ENCODE measurements at places on chromosomes 7 and 10.
A peak's percentile ranks its signal among the peaks of the same experiment; 100 is the strongest.

GRCh38 chr7:155316427-155317113 is 18.9 kb downstream of the INSIG1 start:
- no peak overlapping the region for H3K4me3 ChIP-seq
- H3K27me3 ChIP-seq = no peaks in the 10 kb centered on the region
- H3K4me1 ChIP-seq = no peaks in the 10 kb centered on the region
- no peak overlapping the region for H3K27ac ChIP-seq
- peak; percentile 45 for DNase-seq

DNA sequence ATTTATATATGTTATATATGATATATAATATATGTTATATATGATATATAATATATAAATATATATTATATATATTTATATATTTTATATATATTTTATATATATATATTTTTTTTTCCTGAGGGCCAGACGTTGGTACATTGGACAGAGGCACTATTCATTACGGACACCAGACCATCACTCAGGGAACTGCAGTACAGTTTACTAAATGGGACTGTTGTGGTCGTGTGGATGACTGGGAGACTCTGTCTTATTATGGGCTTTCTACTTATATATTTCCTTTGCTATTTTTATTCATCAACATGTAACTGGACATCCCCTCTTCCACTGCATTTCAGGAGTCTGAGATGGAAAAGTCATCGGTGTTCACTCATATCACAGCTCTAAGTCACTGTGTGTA is 87.1 kb upstream of the PRKCQ start:
- no peak overlapping the region for H3K27ac ChIP-seq
- no peaks in the 10 kb centered on the region for H3K36me3 ChIP-seq
- H3K27me3 ChIP-seq = peaks cover 5% of the 10 kb centered on the region
- DNase-seq = no peak
- H3K4me3 ChIP-seq = no peak overlapping the region

- H3K4me3 ChIP-seq = no peak overlapping the region
- peak overlapping the region; percentile 33 for H3K27ac ChIP-seq
- peaks cover 27% of the 10 kb centered on the region for H3K4me1 ChIP-seq
- no peak for DNase-seq
- H3K27me3 ChIP-seq = no peaks in the 10 kb centered on the region
Measured at GRCh38 chr10:70836319-70836718, 20.6 kb downstream of the SGPL1 start.

DNA sequence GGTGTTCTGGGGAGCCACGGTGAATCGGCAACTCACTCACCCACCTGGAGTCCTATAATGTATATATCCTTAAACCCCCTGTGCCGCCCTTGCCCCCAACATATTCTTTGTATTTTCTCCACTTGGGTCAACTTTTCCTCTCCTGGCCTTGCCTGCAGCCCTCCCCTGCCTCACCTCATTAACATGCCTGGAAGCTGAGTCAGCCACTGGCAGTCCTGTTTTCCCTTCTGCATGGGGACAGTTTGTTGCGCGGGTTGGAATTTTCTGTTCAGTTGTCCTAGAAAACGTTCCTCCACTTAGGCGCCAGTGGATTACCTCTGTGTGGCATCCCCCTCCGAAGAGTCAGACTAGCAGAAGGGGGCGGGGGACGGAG is 97.4 kb downstream of the C10orf105 start:
- DNase-seq = peak; percentile 73
- H3K27ac ChIP-seq = peak overlapping the region; percentile 70
- no peaks in the 10 kb centered on the region for H3K36me3 ChIP-seq
- peaks cover 32% of the 10 kb centered on the region for H3K4me1 ChIP-seq

DNA sequence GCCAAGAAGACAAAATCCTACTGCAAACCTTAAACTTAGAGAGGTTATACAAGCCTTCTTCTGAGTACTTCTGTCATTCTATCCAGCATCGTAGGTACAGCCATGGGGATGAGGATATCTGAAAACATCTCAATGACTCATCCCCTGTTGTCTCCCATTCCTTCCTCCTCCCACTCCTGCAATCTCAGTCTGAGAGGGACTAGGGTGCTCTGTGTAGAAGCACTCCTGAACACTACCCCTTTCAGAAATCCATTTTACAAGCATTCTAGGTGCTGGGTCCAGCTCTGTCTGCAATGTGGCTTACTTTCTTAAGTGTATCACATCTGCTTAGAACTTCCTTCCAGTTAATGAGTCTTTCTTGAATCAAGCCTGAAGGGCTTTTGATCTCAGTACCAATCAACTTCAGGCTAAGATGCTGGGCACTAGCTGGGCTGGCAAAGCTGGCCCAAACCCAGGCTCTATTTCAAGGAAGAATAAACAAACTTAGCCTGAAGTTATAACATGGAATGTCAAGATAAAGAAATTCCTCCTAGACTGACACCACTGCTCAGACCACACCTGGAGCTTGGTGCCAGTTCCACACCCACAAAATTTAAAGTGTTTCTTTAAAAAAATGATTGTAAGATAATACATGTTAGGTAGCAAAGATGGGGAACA is 270.3 kb upstream of the AOAH start:
- no peaks in the 10 kb centered on the region for H3K36me3 ChIP-seq
- no peaks in the 10 kb centered on the region for H3K4me1 ChIP-seq
- no peaks in the 10 kb centered on the region for H3K27me3 ChIP-seq

DNA sequence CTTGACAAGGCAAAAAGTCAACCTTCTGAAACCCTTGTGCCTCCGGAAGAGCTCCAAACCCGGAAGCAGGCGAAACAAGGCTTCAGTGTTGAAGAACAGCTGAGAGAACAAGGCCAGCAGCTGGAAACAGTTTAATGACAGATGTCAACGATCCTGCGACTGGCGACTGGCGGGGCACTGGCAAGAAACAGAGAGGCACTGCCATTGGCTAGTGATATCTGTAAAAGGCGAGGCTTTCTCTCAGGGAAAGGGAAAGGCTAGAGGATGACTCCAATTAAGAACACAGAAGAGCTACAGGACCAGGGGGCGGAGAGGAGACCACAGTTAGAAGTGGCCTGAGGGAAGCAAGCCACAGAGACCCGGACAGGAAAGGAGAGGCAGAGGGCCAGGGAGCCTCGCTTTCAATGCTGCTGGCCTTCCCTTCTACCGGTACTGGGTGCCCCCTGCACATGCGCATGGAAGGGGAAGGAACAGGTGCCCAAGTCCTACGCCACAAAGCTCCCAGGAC is 19.4 kb downstream of the ITGB1 start:
- peak; percentile 51 for DNase-seq
- no peak overlapping the region for H3K4me3 ChIP-seq
- H3K4me1 ChIP-seq = peaks cover 16% of the 10 kb centered on the region
- peak overlapping the region; percentile 77 for H3K27ac ChIP-seq
- H3K27me3 ChIP-seq = no peaks in the 10 kb centered on the region

GRCh38 chr7:70446448-70447143 is 685.3 kb upstream of the GALNT17 start:
- H3K4me1 ChIP-seq = no peaks in the 10 kb centered on the region
- no peaks in the 10 kb centered on the region for H3K27me3 ChIP-seq
- H3K36me3 ChIP-seq = no peaks in the 10 kb centered on the region
- H3K27ac ChIP-seq = no peak overlapping the region

DNA sequence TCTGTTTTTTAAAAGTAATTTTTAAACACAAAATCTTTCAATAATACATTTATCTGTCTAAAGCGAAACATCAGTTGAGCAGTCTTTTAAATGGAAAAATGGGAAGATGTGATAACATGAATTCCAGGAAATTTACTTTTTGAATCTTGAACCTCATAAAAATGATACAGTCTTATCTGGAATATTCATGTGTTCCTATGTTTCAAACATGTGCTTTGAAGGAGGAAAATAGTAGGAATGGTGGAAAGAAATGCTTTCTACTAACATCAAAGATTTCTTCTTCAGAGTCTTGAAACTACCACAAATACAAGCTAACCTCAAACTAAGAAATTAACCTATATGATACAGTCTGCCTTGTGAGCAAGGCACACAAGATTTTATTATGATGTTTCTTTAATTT is 317.5 kb upstream of the SEMA3A start:
- no peaks in the 10 kb centered on the region for H3K27me3 ChIP-seq
- no peaks in the 10 kb centered on the region for H3K4me1 ChIP-seq
- no peak for DNase-seq
- no peak overlapping the region for H3K4me3 ChIP-seq

- H3K36me3 ChIP-seq = no peaks in the 10 kb centered on the region
- no peaks in the 10 kb centered on the region for H3K4me1 ChIP-seq
- H3K4me3 ChIP-seq = no peak overlapping the region
- no peak for DNase-seq
- no peaks in the 10 kb centered on the region for H3K27me3 ChIP-seq
Measured at GRCh38 chr7:110800984-110801383, 289.9 kb upstream of the LRRN3 start.

DNA sequence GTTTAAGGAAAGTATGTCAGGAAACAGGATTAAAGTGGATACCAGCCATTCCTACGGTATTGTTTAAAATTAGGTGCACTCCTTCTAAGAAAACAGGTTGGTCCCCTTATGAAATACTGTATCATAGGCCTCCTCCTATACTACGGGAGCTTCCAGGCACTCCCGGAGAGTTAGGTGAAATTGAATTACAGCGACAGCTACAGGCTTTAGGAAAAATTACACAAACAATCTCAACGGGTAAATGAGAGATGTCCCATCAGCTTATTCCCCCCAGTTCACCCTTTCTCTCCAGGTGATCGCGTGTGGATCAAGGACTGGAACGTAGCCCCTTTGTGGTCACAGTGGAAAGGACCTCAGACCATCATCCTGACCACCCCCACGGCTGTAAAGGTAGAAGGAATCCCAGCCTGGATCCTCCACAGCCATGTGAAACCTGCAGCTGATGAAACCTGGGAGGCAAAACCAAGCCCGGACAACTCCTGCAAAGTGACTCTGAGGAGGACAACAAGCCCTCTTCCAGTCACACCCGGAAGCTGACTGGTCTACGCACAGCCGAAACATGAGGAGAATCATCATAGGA is 25.1 kb upstream of the GHITM start:
- H3K27me3 ChIP-seq = no peaks in the 10 kb centered on the region
- no peak overlapping the region for H3K4me3 ChIP-seq
- no peak overlapping the region for H3K27ac ChIP-seq
- no peaks in the 10 kb centered on the region for H3K36me3 ChIP-seq
- peaks cover 3% of the 10 kb centered on the region for H3K4me1 ChIP-seq

DNA sequence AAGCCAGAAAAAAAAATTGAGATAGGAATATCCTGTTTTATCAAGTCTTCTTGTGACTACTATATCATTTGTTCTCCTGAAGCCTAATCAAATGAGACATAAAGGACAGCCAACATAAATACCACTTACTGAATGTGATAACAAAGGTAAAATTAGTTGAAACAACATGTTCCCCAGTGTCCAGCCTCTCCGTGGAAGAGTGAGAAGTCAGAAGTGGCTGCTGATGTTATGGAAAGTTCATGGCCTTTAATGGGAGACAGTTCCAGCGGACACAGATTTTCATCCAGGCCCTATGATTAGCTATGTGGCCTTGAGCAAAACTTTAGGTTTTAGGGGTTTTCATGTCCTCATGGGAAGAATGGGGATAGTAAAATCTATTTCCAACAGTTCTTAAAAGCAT is 724.3 kb downstream of the SUGCT start:
- H3K4me3 ChIP-seq = no peak overlapping the region
- H3K27ac ChIP-seq = no peak overlapping the region
- no peaks in the 10 kb centered on the region for H3K36me3 ChIP-seq
- no peaks in the 10 kb centered on the region for H3K4me1 ChIP-seq

GRCh38 chr10:34141032-34141680 is 673.9 kb downstream of the PARD3 start:
- H3K27me3 ChIP-seq = no peaks in the 10 kb centered on the region
- no peaks in the 10 kb centered on the region for H3K36me3 ChIP-seq

DNA sequence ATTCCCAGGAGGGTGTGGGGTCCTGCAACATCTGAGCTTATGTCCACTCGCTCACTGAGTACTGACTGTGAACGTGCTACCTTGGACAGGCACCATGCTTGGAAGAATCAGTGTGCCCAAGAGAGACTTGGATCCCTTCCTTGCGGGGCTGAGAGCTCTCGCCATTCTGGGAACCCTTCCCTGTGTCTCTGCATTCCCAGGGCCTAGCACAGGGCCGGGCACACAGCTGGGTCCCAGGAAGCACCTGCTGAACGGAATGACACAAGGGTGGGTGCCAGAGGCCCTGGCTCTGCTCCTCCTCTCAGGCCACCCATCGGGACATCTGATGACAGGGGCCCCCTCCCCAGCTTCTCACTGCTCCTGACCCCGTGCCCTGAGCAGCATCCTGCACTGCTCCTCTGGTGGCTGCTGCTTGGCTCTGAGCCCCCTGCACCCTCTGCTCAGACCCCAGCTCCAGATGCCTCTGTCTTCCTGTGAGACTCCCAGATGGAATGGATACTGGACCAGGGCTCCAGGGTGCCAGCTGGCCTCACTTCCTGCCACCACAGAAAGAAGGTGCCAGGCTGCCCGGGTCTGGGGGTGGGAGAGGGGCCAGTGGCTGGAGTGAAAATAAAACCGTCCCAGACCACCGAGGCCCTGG is 129.6 kb downstream of the NEURL1 start:
- H3K36me3 ChIP-seq = no peaks in the 10 kb centered on the region
- no peak overlapping the region for H3K27ac ChIP-seq
- no peak for DNase-seq
- H3K4me3 ChIP-seq = no peak overlapping the region

GRCh38 chr10:62561151-62561550 is 187.0 kb downstream of the ZNF365 start:
- no peak overlapping the region for H3K4me3 ChIP-seq
- no peaks in the 10 kb centered on the region for H3K27me3 ChIP-seq
- H3K4me1 ChIP-seq = peaks cover 17% of the 10 kb centered on the region

GRCh38 chr7:1085910-1086421 is 1.9 kb upstream of the GPER1 start:
- H3K4me1 ChIP-seq = peaks cover 29% of the 10 kb centered on the region
- no peak overlapping the region for H3K4me3 ChIP-seq
- H3K36me3 ChIP-seq = no peaks in the 10 kb centered on the region
- no peak overlapping the region for H3K27ac ChIP-seq
- DNase-seq = no peak

GRCh38 chr7:2099048-2099957 is 133.4 kb downstream of the MAD1L1 start:
- no peak overlapping the region for H3K4me3 ChIP-seq
- peaks cover 13% of the 10 kb centered on the region for H3K4me1 ChIP-seq
- H3K36me3 ChIP-seq = no peaks in the 10 kb centered on the region
- no peak for DNase-seq
- no peaks in the 10 kb centered on the region for H3K27me3 ChIP-seq

DNA sequence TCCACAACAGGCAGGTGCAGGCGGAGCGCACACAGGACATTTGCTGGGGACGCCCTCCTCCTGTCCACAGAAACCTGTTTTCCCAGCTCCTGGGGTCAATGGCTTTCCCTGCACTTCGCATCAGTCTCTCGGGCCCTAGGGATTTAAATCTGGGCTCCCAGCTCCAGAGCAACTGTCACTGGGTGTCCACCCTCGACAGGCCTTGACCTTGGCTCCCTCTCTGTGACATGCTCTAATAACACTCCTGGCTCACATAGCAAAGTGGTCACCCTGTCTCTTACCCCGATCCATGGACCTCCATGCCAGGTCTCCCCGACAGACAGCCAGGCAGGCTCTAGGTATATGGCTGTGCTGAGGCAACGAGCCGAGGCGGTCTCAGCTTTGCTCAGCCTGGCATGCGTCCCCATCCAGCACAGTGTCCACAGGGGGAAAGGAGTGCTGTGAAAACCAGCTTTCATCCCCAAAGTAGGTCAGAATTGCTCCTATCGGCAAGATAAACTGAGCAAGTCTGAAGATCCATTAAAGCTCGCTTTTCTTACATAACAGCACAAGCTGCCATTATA is 195.6 kb downstream of the TNS3 start:
- H3K36me3 ChIP-seq = no peaks in the 10 kb centered on the region
- no peak for DNase-seq
- H3K4me3 ChIP-seq = no peak overlapping the region
- H3K27me3 ChIP-seq = no peaks in the 10 kb centered on the region
- peaks cover 40% of the 10 kb centered on the region for H3K4me1 ChIP-seq
